ENCODE measurements at places on chromosomes 16 and 17.

DNA sequence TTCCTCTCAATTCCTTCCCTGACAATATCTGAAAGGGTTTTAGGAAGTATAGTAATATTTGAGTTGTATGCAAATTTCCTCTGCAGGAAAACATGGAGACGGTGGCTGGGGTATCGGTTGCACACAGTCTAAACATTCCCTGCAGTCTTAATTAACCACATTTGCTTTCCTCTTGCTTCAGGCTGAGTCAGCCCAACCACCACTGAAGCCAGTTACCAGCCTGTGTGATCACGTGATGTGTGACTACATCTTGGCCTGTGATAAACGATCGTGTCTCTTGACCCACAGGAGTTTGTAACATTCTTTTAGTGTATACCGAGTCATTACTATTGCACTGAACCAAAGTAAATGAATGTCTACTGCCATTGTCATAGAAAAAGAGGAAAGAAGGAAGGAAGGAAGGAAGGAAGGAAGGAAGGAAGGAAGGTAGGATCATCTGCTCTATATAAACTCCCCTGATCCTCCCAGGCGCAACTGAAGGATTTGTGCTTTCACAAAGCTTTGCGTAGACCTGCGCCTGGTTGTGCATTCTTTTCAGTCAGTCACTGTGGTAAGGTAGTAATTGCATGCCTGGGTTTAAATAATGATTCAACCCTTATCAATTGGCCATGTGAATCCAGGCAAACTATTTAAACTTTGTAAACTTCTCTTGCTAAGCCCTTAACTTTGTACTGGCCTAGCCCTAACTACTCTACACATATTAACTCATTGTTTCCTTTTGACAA, 280.6 kb upstream of the SALL1 start:
- DNase-seq, result no peak

- DNase-seq, result no peak
These were observed 47.8 kb upstream of the AMZ2 start for GRCh38 chr17:68199837-68200688.

- DNase-seq, result no peak
These were observed 2.2 kb downstream of the TOX3 start for GRCh38 chr16:52544703-52545102.

DNA sequence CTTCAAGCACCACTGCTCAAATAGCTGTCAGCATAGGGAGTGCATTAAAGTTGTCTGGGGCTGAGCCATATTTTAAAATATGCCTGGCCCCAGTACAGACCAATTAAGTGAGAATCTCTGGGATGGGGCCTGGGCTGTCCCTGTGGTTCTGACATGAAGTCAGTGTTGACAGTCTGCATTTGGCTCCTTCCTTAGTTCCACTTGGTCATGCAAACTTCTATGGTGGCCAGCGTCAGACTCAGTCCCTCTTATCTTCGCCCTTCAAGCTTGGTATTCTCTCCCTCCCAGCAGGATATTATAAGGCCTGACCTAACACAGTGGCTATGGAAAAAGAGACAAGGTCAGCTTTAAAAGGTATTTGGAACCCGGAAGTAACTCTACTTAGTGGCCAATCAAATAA, 177.2 kb downstream of the PMP22 start:
- DNase-seq, result no peak

GRCh38 chr17:47735536-47736011, 2.5 kb downstream of the TBX21 start:
- no peak for DNase-seq

DNA sequence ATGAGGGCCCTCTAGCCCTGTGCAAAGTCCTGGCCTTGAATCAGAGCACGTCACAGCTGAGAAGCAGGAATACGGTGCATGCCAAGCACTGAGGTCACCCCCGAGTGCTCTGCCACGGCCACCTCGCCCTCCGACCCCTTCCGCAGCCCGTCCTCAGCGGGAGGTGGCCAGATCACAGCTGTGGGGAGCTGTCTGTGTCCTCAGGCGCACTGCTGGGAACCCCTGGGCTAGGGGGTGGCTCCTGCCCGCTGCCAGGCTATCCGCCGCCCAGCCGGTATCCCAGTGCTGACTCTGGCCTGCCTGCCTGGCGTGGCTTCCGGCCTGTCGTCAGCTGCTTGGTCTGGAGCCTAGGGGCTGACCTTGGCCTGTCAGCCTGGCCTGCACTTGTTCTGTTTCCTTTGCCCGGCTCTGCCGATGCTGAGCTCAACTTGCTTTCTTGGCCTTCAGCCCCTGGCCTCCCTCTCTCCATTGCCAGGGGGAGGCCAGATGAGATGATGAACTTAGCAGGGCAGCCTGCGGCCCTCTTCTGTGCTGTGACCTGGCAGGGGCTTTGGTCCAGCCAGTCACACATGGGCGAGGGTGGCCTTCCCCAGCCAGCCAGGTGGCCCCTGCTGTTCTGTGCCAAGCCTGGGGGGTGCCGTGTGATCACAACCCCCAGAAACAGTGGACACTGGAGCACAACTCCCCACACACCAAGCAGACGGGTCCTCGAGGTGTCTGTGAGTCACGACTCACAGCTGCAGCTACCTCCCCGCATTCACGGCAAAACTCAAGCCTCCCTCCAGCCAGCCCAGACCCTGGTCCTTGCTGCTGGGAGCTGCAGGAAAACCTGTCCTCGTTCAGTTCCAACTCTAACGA, 77.3 kb downstream of the ZDHHC7 start:
- no peak for DNase-seq

DNA sequence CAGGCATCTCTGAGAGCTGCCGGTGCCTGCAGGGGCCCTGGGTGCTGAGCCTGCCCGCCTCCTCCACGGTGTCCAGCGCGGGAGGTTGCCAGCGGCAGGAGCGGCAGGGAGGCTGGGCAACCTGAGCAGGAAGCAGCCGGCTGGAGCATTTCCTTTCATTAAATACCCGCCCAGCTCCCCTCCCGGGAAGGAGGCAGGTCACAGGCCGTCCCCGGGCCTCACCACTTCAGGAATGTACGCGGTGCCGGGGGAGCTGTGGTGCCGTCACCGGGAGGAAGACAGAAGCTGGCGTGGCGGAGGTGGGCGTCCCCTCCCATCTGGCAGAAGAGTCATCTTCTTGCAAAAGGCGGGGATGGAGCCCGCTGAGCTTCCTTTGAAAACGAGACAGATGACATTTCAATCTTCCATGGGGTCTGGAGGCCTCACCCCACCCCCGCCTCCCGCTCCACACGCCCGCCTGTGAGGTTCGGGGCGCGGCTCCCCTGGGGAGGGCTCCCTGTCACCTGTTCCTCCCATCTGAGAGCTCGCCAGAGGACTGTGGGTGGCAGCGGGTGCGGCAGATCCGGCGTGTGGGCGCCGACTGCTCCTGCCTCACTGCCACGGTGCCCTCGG, 16.0 kb downstream of the SOX8 start:
- DNase-seq, result no peak

DNA sequence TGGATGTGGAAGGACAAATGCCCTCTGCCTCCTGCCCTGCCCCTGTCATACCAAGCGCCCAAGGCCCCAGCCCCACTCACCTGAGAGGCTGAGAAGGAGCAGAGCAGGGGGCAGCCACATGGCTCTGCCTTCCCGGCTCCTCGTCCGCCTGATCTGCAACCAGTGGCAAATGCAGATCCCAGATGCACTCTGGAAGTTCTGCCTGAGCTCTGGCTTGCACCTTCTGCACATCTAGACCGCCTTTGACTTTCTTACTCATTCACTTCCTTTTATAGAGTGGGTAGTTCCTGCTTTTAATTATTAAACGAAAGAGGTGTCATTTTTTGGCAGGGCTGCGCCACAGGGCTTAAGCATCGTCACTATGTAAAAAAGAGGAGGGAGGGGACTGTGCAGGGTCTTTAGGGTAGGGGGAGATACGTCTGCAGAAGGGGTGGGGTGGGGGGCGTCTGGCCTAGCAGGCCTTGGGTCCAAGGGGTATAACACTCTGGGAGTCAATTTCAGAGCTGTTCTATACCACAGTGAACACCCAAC, at the start of gene CD300LB:
CD300LB (minus strand) TSS at position 245 of the 531 bp plus-strand sequence; CDS start at position 120, 125 bp downstream.
- DNase-seq, result no peak

DNA sequence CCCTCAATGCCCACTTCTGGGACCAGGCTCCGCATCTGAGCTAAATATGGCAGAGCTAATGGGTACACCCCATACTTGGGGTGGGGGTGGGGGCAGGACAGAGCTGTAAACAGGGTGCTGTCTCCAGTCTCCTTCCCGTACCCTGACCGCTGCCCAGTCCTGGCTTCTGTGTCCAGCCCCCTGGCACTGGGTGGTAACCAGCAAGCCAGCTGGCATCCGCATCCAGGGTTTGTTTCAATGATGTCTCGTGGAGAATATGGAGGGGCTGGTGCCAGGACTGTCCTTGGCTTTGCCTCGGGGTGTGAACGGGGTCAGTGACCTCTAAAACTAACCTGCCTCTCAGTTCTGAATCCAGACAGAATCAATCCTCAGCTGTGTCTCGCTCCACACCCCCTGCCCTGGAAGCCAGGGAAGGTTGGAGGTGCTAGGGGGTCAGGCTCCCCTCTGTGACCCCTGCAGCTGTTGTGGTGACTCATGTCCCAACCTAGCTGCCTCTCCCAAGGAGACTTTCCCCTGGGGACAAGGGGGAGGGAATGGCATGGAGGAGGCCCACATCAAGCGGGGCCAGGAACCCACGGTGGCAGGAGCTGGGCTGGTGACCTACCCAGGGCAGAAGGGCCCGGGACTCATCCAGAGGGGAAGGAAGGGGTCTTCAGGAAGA, 1.5 kb upstream of the PNMT start:
- no peak for DNase-seq

DNA sequence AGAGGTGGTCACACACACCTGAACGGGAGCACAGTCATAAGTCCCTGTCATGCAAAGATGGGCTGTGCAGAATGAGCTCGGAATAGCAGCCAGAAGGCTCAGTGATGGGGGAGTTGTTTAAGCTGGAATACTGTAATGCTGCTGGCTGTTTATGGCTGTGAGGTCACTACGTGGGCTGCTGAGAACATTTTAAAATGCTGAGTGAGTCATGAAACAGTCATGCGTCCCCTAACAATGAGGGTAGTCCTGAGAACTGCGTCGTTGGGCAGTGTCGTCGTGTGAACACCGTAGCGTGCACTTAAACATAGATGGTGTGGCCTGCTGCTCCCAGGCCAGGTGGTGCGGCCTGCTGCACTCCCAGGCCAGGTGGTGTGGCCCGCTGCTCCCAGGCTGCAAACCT, 39.7 kb downstream of the TBCD start:
- DNase-seq, result no peak

- DNase-seq, result no peak
These were observed 80.0 kb downstream of the TIMM22 start for GRCh38 chr17:1076982-1077302.

GRCh38 chr16:10833271-10833670, 14.7 kb upstream of the TVP23A start:
- no peak for DNase-seq

DNA sequence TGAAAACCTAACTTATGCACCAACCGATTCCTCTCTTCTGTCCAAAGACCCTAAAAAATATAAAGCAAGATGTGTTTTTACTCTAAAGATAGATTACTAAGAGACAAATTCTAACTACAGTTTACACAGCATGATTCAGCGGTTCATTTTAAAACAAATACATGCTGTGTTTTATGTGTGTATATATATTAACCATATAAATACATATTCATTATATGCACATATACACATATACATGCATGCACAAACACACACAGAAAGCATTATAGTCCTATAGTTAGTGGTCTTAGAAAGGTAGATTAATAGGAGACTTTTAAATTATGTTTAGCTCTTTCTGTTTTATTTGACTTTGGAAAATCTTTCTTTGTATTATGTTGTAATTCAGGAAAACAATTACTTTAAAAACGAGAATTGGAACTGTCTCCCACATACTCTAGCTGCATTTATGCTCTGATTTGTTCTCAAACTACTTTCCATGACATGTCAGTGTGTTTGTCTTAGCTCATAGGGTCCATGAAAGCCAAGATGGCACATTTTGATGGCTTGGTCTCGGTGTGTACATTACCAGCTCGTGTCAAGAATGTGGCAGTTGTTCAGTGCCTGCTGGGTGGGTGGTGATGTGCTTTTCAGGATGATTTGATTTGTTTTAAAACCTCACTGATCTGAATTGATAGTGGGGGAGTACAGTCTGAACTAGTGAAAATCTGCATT, 548.8 kb upstream of the SALL1 start:
- DNase-seq, result no peak

DNA sequence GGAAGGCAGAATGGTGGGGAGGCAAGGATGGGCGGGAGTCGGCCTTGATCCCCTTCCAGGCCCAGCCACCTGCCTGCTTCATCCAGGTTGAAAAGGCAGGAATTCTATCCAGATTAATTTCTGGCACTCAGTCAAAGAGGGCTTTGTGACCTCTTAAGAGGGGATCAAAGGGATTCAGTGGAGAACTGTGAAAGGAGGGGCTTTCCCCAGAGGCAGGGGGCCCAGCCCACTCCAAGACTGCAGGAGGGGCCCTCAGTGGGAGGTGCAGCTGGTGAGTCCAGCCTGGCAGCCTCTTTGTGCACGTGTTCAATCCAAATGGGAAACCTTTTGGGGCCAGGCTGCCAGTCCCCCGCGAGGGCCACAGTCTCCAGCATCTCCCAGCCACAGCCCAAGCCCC, 148.5 kb upstream of the PLCG2 start:
- no peak for DNase-seq

GRCh38 chr16:1428511-1428910, 2.4 kb upstream of the PERCC1 start:
- DNase-seq, result no peak

DNA sequence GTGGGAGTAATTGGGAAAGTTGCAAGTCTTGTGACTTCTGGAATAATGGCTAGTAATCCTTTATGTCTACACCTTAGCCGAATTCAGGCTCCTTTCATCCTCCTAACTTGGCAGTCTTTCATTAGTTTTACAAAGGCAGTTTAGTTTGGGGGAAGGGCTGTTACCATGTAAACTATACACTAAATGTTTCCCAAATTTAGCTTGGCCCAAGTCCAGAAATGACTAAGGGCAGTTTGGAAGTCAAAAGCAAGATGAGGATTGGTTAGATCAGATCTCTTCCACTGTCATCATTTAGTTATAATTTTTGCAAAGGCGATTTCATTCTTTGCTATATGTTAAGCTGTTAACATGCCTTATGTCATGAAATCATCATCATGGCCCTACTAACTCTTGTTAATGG, 115.4 kb upstream of the CACNG3 start:
- no peak for DNase-seq

- DNase-seq, result no peak
These were observed 10.3 kb upstream of the PVALEF start for GRCh38 chr17:81154961-81155360.

DNA sequence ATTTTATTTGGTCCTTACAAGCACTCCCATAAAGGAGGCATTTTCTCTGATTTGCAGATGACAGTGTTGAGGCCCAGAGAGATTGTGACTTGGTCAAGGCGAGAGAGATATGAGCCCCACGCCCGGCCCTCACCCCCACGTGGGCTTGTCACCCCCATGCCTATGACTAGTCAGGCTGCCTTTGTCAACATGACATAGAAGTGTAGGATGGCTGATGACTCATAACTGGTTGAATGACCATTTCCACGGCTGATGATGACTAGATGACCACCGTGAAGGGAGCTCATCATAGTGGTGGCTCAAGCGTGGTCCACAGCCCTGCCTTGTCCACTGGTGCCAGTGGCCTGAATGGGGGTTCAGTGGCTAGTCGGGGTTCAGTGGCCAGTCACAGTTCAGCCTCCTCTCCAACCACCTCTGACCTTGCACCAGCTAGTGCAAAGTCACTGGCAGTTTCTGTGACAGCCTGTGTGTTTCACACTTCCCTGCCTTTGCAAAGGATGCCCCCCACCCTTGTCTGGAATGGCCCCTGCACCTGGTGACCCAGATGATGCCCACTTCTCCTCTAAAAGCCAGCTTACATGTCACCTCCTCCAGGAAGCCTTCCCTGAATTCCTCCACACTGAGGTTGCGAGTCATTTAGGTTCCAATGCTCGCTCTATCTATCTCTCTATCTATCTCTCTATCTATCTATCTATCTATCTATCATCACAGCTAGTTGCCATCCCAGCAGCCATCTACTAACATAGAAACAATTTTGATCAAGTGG, 3.8 kb upstream of the WSCD1 start:
- DNase-seq, result no peak

- no peak for DNase-seq
These were observed 5.3 kb upstream of the ERBB2 start for GRCh38 chr17:39694593-39694992.
